ENCODE measurements at places on chromosomes 7 and 10. TPM values are rescaled to one million over a fixed set of nuclear protein-coding genes. Genes with fewer than 3 reads are reported as not detected.

DLX6 gene
- total RNA-seq = 0.48 TPM

AKR1D1 gene
- not detected for total RNA-seq

SMKR1 gene
- total RNA-seq = not detected

IFIT1B gene
- total RNA-seq = 2.2 TPM

FEZF1 gene
- total RNA-seq = not detected

MSMB gene
- not detected for total RNA-seq

OPN4 gene
- total RNA-seq = not detected
